CD8-positive, alpha-beta memory T cell (primary cell): ENCODE measurements at places on chromosomes 2 and 18. TPM values are rescaled to one million over a fixed set of nuclear protein-coding genes. Genes with fewer than 3 reads are reported as not detected.

The GALR1 gene
- not detected for total RNA-seq

DNA sequence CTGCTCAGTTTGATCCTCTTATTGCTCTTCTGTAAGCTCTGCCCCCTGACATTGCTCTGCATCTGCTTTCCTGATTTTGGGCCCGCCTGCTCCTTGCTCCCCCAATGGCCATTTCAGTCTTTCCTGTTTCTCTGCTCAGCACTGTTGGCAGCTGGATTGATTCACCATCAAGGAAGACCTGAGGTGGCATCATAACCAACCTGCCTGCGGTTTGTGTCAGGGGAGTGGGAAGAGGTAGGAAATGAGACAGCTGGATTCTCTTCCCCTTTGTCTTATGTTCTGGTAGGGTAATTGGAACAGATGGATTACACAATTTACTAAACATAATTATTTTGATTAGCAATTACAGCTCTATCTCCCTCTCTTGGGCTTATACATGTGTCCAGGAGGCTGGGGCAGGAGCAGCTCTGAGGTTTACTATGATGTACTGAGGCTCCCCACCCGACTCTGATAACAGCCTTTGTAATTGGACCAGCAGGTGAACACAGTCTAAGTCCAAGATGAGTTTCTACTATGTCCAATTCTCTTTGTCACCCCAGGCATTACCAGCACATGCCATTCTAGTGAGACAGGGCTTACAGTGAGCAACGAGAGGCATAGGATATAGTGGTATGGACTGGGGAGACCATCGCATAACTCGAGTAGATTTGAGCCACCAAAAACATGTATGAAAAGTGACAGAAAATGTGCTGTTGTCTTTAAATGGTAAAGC lies 151.8 kb upstream of the MMADHC start:
- no peak overlapping the region for H3K4me3 ChIP-seq
- H3K27me3 ChIP-seq: no peaks in the 10 kb centered on the region
- no peaks in the 10 kb centered on the region for H3K36me3 ChIP-seq

DNA sequence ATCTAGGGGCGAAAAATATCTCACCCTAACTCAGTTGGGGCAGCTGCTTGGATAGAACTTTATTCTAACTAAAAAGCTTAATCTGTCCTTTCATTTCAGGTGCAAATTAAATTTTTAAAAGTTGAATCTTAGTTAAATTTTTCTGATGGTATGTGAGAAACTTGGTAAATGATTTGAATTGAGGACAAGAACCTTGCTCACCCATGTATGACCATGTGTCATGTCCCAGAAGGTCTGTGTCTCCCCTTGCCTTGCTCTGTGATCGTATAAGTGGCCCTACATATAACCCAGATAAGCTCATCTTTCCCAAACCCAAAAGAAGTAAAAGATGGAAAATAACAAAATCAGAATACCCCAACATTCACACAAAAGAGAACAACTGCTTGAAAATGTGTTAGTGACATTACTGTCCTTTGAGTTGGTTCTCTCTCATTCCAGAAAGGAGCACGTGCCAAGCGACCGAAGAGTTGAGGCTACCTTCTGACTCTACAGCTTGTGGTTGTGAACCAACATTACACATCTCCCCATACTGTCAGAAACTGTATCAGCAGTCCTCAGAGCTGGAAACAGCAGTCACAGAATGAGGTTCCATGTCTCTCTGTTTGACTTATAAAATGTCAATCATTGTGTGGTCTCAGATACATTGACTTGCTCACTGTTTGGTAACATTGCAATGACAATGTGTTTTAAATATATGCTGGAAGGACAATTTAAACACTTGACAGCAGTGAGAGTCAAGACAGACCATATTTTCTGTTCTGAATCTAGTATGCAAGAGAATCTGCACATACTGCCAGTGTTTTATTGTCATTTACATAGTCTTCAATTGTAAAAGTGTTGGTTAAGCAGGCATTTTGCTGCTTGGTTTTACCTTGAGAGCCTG lies 46.3 kb upstream of the TANK start:
- no peaks in the 10 kb centered on the region for H3K4me1 ChIP-seq
- H3K27ac ChIP-seq: no peak overlapping the region
- no peak for DNase-seq
- H3K27me3 ChIP-seq: no peaks in the 10 kb centered on the region

The ALPP gene
- total RNA-seq: not detected

The FEV gene
- not detected for total RNA-seq

The SP140 gene
- total RNA-seq: 111 TPM

The TXNL4A gene
- total RNA-seq: 198 TPM

The AMER3 gene
- total RNA-seq: not detected

GRCh38 chr2:31987454-31988220 lies 23.2 kb downstream of the MEMO1 start:
- H3K4me1 ChIP-seq: no peaks in the 10 kb centered on the region
- DNase-seq: no peak
- H3K36me3 ChIP-seq: no peaks in the 10 kb centered on the region

DNA sequence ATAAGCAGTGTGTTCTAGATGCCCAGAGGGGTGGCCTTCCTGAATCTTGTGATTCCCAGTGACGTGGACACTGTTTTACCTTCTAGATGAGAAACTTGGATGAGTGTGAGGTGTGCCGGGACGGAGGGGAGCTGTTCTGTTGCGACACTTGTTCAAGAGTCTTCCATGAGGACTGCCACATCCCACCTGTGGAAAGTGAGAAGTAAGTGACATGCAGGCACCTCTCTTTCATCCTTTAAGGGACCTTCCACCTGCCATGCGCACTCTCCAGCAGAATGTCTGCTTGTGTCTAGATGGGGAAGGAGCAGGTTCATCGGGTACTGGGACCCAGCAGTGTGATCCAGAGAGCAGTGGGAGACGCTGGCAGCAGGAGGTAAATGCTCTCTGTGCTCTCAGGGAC lies 16.0 kb upstream of the SP100 start:
- H3K27me3 ChIP-seq: no peaks in the 10 kb centered on the region
- no peak for DNase-seq
- no peak overlapping the region for H3K4me3 ChIP-seq
- H3K4me1 ChIP-seq: no peaks in the 10 kb centered on the region
- no peak overlapping the region for H3K27ac ChIP-seq

- no peak for DNase-seq
- no peaks in the 10 kb centered on the region for H3K27me3 ChIP-seq
- no peak overlapping the region for H3K27ac ChIP-seq
- H3K4me3 ChIP-seq: no peak overlapping the region
Measured at GRCh38 chr2:191748528-191749180, 70.7 kb downstream of the NABP1 start.

DNA sequence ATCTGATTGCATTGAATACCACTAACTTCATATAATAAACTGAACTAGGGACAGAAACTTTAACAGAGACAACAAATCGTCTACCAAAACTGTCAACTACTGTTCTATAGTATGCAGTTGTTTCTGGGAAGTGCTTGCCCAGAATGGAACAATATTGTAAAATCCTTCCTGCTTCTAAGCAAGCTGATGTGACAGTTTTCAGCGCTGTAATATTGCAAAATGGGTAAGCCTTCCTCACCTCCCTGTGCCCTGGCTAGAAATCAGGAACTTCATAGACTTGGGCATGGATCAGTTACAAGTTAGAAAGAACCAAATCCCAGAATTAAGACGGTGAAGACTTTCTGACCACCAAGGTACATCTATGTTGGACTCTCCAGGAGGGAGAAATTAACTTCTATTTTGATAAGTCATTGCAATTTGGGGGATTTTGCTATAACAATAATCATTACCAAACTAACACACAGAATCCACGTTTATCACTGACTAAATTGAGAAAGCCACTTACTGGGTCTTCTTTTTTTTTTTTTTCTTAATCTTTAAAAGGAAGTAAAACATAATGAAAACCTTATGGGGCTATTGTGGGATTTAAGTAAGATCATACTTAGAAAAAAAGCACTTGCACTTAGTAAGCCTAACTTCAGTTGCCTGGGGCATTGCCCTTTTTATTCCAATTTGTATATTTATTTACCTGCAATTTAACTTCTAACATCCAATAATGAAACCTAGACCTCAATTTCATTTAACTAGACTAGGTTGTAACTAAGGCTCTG lies 261.5 kb downstream of the TRIB2 start:
- H3K4me3 ChIP-seq: no peak overlapping the region
- DNase-seq: no peak
- H3K27me3 ChIP-seq: no peaks in the 10 kb centered on the region
- H3K27ac ChIP-seq: no peak overlapping the region
- no peaks in the 10 kb centered on the region for H3K36me3 ChIP-seq

DNA sequence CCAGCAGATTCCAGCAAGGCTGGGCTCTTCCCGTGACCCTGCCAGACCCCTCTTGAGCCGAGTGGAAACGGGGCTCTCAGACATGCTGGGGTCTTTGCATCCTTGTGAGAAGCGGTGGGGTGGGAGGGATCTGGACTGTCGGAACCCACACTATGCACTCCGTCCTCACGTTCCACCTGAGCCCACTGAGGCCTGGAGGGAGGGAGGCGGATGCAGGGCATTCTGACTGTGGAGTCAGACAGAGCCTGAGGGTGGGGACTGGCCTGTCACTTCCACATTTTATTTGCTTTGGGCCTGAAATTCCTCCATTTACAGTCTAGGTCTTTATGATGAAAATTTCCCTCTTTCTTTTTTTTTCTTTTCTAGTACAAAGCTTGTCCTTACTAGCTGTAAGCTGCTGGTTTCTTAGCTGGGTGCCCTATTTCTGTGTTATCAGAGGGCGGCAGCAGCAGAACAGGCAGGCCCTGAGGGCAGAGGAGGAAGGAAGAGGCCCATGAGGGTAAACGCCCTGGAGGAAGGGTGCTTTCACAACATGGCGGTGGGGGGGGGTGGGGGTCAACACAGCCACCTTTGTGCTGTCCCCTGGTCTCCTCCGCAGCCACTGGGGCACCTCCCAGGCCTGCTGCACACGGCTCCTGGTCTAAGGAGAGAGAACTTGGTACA lies 373.5 kb upstream of the MYT1L start:
- H3K27me3 ChIP-seq: no peaks in the 10 kb centered on the region
- no peak overlapping the region for H3K27ac ChIP-seq
- no peak for DNase-seq

DNA sequence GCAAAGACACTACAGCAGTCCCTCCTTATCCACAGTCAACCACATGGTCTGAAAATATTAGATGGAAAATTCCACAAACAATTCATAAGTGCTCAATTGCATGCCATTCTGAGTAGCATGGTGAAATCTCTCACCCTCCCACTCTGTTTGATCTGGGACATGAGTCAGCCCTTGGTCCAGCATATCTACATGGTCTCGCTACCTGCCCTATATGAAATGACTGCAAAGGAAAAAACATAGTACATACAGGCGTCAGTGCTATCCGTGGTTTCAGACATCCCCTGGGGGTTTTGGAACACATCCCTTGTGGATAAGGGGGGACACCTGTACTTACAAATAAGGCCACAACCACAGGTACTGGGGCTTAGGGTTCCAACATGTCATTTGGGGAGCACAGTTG lies 73.7 kb downstream of the CABLES1 start:
- H3K27ac ChIP-seq: no peak overlapping the region
- H3K27me3 ChIP-seq: no peaks in the 10 kb centered on the region
- DNase-seq: no peak
- no peaks in the 10 kb centered on the region for H3K4me1 ChIP-seq
- no peaks in the 10 kb centered on the region for H3K36me3 ChIP-seq
- no peak overlapping the region for H3K4me3 ChIP-seq
